Adrenal gland (tissue), 19 donors: ENCODE measurements at places on chromosomes 12 and 14.

DNA sequence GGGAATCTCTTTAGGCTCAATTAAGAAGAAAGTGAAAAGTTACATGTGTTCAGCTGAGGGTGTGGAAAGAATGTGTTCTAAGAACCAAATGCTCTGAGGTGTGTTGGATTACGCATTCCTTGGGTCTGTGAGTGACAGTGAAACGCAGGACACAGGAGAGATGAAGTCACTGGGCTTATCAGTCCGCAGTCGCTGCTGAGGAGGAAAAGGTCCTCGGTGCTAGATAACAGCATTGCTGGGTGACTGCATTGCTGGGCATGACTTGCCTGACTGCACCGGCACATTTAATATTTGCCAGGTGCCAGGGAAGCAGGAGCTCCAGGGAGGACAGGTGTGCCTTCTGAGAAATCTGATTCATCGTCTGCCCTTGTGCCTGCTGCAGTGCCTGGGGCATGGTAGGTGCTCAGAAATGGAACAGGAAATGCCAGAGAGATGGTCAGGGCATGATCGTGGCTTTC lies 64.4 kb upstream of the FZD10 start:
- no peak for DNase-seq

GRCh38 chr12:123888989-123889388 lies 83.6 kb downstream of the CCDC92 start:
- no peak for DNase-seq

DNA sequence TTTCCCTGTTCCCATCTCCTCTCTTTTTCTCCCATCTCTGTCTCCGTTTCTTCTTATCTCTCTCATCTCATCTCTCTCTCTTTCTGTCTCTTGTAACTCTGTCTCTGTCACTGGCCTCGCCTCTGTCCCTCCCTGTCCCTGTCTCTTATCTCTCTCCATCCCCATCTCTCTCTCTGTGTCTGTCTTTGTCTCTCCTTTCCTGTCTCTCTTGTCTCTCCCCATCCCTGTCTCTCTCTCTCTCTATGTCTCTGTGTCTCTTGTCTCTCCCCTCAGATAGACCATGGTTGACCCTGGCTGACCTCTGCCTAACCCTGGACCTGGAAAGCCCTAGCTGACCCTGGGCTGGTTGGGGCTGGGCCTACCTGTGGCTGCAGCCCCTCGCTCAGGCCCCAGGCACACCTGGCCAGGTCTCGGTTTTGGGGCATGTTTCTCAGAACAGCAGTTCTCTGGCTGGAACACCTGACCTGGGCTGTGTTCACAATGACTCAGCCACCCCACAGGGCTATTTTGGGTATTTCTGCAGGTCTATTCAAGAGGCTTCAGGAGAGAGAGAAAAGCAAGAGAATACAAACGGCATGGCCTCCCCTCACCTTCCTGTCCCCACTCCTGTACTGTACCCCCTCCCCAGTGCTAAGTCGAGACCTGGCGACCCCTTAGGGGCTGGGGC lies 174.4 kb downstream of the TMEM121 start:
- no peak for DNase-seq

DNA sequence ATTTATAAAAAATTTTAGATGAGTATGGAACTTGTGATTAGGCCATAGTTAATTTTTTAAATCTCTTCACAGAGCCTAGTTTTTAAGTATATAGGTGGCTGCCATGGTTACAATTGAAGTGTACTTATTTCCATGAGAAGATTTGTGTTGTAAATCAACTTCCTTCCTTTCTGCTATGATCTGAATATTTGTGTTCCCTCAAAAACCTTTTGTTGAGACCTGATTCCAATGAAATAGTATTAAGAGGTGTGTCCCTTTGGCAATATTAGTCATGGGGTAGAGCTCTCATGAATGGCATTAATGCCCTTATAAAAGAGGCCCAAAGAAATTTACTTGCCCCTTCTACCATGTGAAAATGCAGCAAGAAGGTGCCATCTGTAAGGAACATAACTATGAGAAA lies 28.8 kb downstream of the ETNK1 start:
- DNase-seq = no peak

GRCh38 chr14:88424573-88424972 lies 39.1 kb downstream of the SPATA7 start:
- no peak for DNase-seq

- DNase-seq = no peak
These were observed 236.6 kb upstream of the NPAS3 start for GRCh38 chr14:32702088-32702487.

DNA sequence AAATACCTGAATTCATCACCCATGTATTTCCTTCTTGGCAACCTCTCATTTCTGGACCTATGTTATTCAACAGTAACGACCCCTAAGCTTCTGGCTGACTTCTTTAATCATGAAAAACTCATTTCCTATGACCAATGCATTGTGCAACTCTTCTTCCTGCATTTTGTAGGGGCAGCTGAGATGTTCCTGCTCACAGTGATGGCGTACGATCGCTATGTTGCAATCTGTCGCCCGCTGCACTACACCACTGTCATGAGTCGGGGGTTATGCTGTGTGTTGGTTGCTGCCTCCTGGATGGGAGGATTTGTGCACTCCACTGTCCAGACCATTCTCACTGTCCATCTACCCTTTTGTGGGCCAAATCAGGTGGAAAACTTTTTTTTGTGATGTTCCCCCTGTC lies 356 bp downstream of the OR4Q2 start:
- no peak for DNase-seq

GRCh38 chr14:87066221-87066817 lies 926.7 kb downstream of the GALC start:
- DNase-seq = no peak

DNA sequence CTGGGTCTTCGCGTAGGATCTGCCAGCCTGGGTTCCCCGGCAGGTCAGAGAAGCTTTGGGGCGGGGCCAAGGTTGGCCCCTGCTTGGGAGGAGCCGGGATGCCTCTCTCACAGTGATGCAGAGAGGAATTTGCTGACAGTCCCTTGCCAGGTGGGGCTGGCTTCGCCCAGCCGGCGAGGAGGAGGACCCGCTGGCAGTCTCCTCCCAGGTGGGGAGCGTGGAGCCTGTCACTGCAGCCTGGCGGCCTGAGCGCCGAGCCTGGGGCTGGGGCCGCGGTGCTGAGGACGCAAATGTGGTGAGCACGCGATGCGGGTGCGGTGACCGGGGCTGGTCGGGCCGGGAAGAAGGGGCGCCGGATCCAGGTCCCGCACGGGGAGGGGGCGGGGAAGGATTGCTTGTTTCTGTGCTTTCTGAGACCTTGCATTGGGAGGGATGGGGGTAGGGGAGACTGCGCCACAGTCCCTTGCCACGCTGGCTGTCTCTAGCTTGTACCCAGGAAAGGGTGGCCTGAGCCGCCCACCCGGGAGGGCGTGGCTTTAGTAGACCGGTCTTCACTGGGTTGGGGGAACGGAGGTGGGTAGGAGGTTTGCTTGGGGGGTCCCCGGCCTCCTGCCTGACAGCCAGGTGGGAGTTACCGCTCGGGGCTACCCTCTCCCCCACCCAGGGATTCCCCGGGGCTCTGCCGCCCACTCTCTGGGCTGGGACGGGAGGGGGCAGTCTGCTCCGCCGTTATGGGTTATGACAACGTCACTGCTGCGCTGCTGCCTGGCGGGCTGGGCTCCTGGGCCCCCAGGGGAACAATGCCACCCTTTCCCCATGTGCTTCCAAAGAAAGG lies at the start of gene TMEM63C:
Gene TMEM63C (plus strand): TSS at position 196 of the 835 bp plus-strand sequence. CDS start 37,016 bp downstream, outside the sequence.
- DNase-seq = peak; percentile 63

DNA sequence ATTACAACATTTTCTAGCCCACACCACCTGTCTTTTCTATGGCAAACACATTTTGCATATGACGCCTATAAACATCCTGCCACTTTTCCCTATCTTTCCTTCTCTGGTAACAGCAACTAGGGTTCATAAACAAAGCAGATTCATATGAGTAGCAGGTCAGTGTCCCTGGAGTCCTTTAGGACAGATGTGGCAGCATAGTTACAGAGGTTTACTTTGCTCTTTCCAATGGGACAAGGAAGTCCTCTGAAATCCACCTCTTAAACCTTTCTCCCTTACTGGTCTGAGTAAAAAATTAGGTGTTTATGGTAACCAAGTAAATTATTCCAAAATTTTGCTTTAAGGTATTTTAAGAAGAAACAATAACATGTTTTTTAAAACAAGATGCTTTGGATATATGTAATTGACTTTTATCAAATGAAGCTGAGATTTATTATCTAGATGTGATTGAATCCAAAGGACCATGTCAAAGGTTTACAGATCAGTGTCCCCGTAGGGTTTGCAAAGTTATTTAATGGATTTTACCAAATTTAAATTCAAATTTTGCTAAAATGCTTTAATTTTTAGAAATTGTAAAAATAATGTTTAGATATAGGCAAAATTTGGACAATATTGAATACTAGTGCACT lies 79.2 kb upstream of the PAWR start:
- DNase-seq = no peak

DNA sequence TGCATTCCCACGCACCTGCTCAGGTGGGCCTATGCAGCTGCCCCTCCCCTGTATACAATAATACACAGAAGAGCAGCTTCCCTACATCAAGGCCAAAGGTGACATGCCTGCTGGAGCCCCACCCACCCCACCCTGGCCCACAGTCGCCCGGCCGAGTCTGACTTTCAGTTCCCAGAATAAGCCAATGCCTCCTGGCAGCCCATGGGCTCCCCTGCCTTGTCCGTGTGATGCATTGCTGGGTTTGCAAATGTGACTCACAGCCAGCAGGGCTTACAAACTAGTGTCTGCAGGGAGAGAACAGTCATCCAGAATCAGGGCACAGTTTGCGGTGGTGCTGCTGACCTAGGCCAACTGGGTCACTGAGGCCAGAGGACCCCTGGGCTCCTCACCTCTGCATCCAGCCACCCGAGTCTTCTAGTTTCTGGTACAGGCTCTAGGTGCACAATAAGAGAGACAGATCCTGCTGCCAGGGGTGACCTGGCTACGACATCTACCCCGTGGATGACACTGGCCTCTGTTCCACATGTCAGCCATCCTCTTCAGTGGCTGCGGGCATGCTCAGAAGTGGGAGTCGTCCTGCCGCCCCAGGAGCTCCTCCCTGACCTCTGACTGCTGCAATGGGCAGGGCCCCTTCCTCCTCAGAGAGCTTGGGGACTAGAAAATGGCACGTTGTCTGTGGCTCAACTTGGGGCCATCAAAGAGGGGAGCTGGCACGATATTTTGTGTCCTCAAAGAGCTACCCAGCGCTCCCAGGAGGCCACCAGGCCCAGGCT lies 84.5 kb downstream of the CHGA start:
- peak; percentile 93 for DNase-seq

DNA sequence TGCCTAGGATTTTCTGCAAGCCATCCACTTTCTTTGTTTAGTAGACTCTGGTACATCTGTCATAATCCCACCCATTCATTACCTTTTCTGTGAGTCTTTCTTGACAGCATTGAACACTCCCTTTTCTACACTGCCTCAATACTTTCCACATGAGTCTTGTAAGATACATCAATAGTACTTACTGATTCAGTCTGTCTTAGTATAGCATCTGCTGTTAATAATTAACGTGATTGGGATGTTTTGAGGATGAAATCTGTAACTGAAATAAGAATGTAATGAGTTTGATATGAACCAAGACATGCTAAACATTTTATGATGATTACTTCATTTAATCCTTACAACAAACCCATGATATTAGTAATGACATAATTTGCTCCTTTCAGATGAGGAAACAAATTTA lies 196.2 kb upstream of the FOXG1 start:
- DNase-seq = no peak
